ENCODE measurements at places on chromosomes 3 and 15. TPM values are rescaled to one million over a fixed set of nuclear protein-coding genes. Genes with fewer than 3 reads are reported as not detected.

ATP8B4 gene
- 2.5 TPM for total RNA-seq

SLC12A1 gene
- total RNA-seq, result not detected

TICRR gene
- not detected for total RNA-seq

ABI3BP gene
- 56.3 TPM for total RNA-seq

ADGRG7 gene
- not detected for total RNA-seq

OXSM gene
- 17.2 TPM for total RNA-seq

SERPINI2 gene
- total RNA-seq, result 2.2 TPM

- no peak overlapping the region for H3K4me3 ChIP-seq
- DNase-seq, result no peak
- no peaks in the 10 kb centered on the region for H3K27me3 ChIP-seq
- H3K36me3 ChIP-seq, result no peaks in the 10 kb centered on the region
Measured at GRCh38 chr3:187027531-187028278, 97.4 kb downstream of the ST6GAL1 start.

GRCh38 chr3:197019021-197019420 is 10.6 kb downstream of the MELTF start:
- H3K36me3 ChIP-seq, result no peaks in the 10 kb centered on the region
- no peaks in the 10 kb centered on the region for H3K27me3 ChIP-seq
- no peak for DNase-seq
- no peak overlapping the region for H3K4me3 ChIP-seq
- no peaks in the 10 kb centered on the region for H3K4me1 ChIP-seq
- H3K27ac ChIP-seq, result no peak overlapping the region

- H3K27me3 ChIP-seq, result no peaks in the 10 kb centered on the region
- DNase-seq, result no peak
- H3K4me3 ChIP-seq, result no peak overlapping the region
Measured at GRCh38 chr3:185069037-185070030, 83.5 kb downstream of the C3orf70 start.

DNA sequence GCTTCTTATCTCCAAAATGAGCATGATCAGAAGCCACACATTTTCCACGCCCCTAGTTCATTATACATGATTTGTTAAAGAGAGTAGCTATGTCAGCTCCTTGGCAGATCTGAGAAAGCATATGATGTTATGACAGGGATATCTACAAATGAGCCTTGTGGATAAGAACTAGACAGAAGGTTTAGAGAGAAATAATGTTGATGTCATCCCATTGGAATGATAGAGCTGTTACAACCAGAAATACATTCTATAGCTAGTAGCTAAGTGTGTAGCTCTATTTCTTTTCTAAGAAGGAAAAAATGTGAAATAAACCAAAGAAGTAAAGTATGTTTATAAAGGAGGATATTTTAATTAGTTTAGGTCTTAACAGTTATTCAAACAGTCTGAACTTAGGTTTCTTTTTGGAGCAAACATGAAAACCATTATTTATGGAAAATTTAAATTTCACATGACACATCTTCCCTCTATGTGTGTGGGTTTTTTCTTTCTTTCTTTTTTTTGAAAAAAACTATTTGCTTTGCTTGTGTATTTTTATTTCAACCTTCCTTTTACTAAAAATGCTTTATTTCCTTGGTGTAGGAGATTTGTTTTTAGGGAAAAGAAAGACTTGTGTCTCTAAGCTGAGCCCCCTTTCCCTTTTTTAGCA is 167.7 kb downstream of the GHSR start:
- H3K27me3 ChIP-seq, result no peaks in the 10 kb centered on the region
- no peak for DNase-seq
- no peak overlapping the region for H3K4me3 ChIP-seq

DNA sequence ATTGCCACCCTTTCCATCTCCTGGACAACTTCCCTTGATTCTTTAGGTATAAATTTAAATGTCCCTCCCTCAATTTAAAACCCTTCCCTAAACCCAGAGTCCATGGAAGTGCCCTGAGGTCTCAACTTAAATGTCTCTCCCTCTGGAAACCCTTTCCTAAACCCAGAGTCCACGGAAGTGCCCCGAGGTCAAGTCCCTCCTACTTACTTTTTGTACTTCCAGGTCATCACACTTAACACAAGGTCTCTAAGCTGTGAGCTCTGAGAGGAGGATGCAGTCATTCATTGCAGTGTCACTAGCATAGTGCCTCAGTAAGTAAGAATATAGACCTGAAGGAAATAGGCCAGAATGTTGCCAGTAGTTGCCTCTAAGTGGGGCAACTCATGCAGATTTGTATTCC is 78.2 kb upstream of the BNC1 start:
- no peaks in the 10 kb centered on the region for H3K36me3 ChIP-seq
- H3K4me3 ChIP-seq, result no peak overlapping the region
- no peaks in the 10 kb centered on the region for H3K4me1 ChIP-seq
- H3K27me3 ChIP-seq, result peaks cover 5% of the 10 kb centered on the region

- no peak overlapping the region for H3K4me3 ChIP-seq
- no peaks in the 10 kb centered on the region for H3K27me3 ChIP-seq
- H3K27ac ChIP-seq, result no peak overlapping the region
- no peaks in the 10 kb centered on the region for H3K36me3 ChIP-seq
- H3K4me1 ChIP-seq, result no peaks in the 10 kb centered on the region
Measured at GRCh38 chr3:138038725-138039462, 28.9 kb downstream of the CLDN18 start.

Measured in right atrium auricular region (tissue), 2 donors.